Adipocyte (in vitro differentiated cells): ENCODE measurements at places on chromosomes 1 and 21.

GRCh38 chr1:33656467-33657005, 184.1 kb downstream of the ZSCAN20 start:
- DNase-seq, result no peak

DNA sequence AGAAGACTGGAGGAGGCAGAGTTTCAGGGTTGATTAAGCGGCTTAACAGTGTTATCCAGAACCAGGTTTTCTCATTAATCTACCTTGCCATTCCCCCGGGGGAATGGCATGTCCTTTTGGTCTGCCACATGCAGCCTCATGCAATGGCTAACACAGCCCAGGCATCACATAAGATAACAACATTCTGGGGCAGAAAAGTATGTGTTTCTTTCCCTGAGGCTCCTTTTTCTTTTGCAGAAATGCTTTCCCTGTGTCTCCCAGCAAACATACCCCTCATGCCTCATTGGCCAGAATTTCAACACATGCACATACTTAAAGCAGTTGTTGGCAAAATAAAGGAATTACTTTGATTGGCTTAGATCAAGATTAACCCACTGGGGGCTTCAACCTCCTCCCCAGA, 98.6 kb downstream of the OMA1 start:
- DNase-seq, result peak; percentile 89

- DNase-seq, result peak; percentile 88
These were observed 337.6 kb upstream of the SNX7 start for GRCh38 chr1:98323906-98324358.

GRCh38 chr21:41482301-41482700, 25.7 kb downstream of the TMPRSS2 start:
- DNase-seq, result peak; percentile 21

GRCh38 chr1:3948344-3948743, 48.3 kb upstream of the C1orf174 start:
- DNase-seq, result no peak

DNA sequence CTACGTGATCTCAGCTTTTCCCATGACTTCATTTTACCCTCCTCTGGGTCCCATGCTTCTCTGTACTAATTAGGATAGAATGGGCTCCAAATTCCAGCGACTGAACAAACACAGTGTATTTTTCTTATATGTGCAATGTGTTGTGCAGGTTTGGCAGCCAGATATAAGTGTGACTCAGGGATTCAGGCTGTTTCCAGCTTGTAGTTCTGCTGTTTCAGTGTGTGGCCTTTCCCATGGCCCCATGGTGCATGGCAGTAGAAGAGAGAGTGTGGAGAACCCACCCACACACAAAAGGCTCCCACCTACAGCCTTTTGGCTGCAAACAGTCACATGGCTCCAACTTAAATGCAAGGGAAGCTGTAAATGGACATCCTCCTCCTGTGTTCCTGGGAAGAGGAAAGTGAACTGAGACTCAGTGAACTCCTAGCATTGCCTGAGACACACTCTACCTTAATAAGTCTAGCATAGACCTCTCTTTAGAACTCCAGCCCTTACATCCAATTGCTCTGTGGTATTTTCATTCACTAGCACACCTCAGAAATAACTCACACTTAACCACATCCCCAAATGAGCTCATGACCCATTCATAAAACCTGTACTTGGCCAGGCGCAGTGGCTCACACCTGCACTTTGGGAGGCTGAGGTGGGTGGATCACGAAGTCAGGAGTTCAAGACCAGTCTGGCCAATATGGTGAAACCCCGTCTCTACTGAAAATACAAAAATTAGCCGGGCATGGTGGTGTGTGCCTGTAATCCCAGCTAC, 58.7 kb downstream of the KIAA0040 start:
- no peak for DNase-seq

- DNase-seq, result no peak
These were observed 101.8 kb upstream of the LPGAT1 start for GRCh38 chr1:211932231-211932932.

DNA sequence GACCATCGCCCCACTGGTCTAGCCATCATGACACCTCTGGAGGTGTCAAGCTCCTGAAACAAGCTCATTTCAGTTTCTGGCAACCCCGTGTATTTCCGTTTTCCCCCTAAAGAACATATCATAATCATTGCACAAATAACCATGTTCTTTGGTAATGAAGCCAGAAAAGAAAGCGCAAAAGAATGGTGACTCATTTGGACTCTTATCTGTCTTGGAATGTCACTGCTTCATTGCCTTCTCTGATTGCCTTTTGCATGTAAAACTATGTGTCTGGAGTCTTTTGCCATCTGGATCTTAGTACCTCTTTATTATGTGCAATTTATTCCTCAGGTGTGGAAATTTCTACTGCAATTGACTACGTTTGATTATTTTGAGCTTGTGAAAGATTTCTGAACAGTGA, 110.5 kb downstream of the COLGALT2 start:
- peak; percentile 19 for DNase-seq

DNA sequence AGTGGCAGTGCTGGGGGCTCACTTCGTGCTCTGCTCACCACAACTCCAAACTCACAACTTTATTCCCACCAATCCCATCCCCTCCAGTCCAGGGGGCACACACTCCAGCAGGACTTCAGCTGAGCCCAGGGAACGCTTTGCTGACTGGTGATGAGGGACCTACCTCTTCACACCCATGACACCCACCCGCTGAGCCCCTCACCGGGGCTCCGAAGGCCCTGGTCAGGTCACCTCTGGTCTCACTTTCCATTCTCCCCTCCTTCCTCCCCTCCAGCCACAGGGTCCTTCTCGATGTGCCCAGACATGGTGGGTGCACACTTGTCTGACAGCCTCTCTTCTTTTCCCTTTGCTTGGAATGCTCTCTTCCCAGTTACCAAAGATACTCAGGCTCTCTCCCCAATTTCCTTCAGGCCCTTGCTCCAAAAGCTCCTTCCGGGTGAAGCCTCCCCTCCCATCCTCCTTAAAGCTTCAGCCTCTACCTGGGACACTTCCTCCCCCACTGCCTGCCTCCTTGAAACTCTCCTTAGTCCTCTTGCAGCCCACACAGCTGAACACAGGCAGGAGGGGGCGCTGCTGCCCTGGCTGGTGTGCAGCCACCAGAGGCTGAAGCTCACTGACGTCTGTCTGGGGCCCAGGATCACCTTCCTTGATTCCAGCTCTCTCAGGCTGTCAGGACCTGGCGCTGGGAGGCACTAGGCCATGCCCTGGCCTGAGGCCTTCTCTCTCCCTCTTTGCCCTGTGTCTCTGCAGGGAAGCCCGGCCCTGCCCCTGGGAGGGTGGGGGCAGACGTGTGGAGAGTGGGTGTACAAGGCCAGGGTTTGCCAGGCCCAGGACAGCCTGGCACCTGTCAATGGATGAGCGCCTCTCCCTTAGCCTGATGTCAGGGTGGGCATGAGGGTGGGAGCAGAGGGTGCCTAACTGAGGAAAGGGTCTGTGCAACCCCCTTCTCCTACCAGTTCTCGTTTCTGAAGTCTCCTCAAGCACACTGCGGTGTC, 1.6 kb downstream of the KCNE1 start:
- peak; percentile 72 for DNase-seq

GRCh38 chr21:23936224-23936623, 1671.1 kb downstream of the MRPL39 start:
- peak; percentile 81 for DNase-seq

- DNase-seq, result peak; percentile 44
These were observed 473.1 kb downstream of the ADGRL2 start for GRCh38 chr1:82273816-82274215.

DNA sequence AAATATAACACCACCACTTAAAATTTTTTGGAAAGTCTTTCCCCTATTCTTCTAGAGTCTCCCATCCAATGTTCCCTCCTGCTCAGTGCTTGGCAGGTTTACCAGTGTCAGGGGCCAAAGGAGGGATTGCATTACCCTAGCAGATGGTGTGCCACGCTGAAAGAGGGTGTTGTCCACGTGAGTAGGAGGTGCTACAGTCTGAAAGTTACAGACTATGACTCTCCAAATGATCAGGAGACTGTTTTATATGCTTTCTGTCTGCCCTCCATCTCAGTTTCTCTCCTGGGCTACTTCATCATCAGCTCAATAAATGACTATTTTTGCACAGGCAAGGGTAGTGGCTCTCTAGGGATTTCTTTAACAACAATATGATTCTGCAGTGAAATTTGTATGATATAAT, 31.3 kb upstream of the ANGPTL7 start:
- DNase-seq, result peak; percentile 66
